ENCODE measurements at places on chromosomes 3 and 15.

DNA sequence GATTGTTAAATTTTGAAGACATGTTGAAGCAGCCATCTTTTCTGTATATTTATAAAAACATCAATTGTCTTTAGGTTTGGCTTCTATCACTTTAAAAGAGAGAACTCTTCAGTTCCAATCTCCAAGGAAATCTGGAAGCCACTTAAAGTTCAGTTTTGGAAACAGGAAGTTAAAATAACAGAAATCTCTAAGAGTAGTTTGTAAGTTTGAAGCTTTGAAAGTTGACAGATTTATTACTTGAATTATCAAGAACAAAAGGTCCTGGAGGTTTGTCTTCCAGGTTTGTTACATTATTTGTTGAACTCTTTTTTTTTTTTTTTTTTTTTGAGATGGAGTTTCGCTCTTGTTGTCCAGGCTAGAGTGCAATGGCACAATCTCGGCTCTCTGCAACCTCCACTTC, 30.0 kb downstream of the RNF111 start:
- no peak for DNase-seq

DNA sequence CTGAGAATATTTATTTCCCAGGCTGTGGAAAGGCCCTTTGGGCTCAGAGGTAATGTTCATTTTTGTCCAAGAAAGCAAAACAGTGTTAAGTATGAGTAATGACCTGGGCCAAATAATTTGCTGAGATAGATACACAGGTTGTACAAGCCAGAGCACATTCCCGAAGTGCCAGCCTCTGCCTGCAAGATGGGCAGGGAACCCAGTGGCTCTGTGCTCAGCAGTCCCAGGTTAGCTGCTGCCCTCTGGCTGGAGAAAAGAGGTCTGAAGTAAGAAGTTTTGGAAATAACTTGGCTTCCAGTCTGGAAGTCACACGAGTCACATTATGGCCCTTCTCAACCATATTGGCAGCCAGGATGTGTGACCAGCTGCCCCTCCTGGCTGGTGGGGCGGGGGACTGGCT, 20.2 kb downstream of the MYZAP start:
- no peak for DNase-seq

- DNase-seq, result peak; percentile 51
Observed at GRCh38 chr3:154954757-154955156, 125.4 kb upstream of the MME start.

GRCh38 chr15:89671687-89672086, 7.5 kb downstream of the PLIN1 start:
- no peak for DNase-seq
